ENCODE measurements at places on chromosomes 5 and 9. TPM values are rescaled to one million over a fixed set of nuclear protein-coding genes. Genes with fewer than 3 reads are reported as not detected.

Gene FAM151B
- 0.90 TPM for total RNA-seq

Gene STKLD1
- 0.22 TPM for total RNA-seq

Gene PCDH12
- total RNA-seq = 4.5 TPM

- DNase-seq = no peak
These were observed 68.0 kb upstream of the IL7R start for GRCh38 chr5:35788724-35789123.

- DNase-seq = no peak
These were observed 498.1 kb upstream of the TNC start for GRCh38 chr9:115615821-115616665.

DNA sequence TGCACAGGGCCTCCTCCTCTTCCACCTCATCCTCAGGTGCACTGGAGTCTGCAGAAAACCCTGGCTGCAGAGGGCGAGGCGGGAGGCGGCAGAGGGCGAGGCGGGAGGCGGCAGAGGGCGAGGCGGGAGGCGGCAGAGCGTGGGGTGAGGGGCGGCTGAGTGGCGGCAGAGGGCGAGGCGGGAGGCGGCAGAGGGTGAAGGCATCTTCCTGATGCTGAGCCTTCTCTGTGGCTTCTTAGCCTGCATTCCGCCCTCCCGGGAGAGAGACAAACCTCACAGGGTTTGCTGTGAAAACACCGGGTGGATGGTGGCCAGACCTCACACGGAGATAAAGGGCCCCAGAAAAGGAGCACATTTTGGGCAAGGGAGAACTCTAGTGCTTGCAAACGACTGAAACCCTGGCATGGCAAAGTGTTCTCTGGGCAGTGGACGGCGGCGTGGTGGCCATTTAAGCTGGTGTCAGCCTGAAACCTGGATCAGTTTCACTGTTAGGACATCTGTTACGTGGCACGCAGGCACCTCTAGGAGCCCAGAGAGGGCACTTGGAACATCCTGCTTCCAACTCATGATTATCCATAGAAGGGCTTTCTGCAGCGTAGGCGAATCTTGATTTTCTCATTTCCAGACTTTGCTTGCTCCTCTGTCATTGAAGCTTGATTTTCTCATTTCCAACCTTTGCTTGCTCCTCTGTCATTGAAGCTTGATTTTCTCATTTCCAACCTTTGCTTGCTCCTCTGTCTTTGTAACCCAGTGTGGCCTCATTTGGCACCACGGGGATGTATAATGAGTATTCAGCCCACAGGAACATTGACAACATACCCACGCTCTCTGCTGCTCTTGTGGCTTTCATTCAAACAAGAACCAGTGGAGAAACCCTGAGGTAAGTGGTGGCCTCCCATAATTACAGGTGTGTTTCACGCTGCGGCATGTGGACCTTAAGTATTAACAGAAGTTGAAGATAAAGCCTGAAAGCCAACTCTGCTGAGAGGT is 16.3 kb upstream of the PLEKHG4B start:
- no peak for DNase-seq

- no peak for DNase-seq
These were observed 6.6 kb upstream of the PRXL2C start for GRCh38 chr9:96661711-96662110.

- no peak for DNase-seq
These were observed 49.8 kb downstream of the AK8 start for GRCh38 chr9:132828201-132828770.

DNA sequence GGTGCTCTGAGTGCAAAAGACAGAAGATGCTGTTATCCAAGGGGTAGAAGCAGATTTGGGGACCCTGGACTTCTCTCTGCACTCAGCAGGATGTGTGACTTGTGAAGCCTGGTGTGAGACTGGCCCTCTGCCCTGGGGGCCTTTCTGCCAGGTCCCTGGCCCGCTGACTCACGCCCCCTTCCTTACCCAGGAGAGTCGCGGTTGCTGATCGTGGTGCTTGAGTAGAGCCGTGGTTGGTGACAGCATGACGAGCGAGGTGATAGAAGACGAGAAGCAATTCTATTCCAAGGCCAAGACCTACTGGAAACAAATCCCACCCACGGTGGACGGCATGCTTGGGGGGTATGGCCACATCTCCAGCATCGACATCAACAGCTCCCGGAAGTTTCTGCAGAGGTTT is 6.5 kb downstream of the NTMT1 start:
- no peak for DNase-seq

GRCh38 chr9:36924757-36925432 is 109.2 kb downstream of the PAX5 start:
- no peak for DNase-seq

Measured in tibial nerve (tissue), 4 donors.